ENCODE measurements at places on chromosomes 12 and 14.

DNA sequence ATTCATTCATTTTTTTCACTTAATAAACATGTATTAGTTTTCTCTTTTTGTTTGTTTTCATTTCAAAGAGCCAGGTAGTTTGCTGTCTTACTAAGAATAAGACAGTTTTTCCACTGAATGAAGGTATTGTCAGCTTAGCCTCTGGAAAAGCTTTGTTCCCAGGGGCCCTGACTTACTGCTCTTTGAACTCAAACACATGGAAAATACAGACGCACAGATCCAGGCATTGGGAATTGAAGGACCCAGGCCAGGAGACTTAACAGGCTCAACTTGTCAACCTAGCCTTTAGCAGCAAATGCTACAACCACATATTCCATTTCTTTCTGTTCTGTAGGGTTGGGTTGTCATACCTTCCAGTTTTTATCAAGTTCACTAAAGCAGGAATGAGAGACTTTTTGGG lies 38.5 kb upstream of the SLCO1C1 start:
- no peak for ATAC-seq

GRCh38 chr14:39988939-39989338 lies 556.7 kb upstream of the FBXO33 start:
- no peak for ATAC-seq

GRCh38 chr14:98227000-98227726 lies 1044.8 kb downstream of the BCL11B start:
- peak; percentile 85 for ATAC-seq

- no peak for ATAC-seq
Observed at GRCh38 chr14:105466531-105467248, 7.9 kb upstream of the CRIP2 start.

DNA sequence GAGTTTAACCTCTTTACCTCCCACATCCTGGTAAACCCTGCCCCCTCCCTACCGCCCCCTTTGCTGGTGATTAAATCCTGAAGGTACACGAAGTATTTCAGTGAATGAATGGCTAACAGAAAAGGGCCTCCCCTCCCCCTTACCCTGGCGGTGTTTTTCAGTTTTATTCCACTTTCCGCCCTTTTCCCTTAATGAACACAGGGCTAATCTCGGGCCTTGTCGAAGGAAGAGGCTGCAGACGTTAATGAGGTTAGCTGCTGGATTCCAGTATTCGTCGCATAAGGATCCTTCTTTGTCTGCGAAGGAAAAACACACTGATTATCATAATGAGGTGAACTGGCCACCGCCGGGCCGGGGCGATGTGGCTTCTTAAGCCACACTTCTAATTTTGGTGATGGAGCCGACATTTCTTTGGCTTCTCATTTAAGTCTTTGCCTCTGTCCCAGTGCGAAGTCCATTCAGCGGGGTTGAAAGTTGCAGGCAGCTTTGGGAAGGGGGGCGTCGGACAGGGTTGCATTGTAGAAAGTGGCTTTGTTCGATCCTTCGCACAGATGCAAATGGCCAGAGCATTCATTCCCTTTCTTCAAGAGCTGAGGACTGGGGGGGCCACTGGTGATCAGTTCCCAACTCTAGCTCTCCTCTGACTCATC lies 6.5 kb downstream of the MEG3 start:
- no peak for ATAC-seq

DNA sequence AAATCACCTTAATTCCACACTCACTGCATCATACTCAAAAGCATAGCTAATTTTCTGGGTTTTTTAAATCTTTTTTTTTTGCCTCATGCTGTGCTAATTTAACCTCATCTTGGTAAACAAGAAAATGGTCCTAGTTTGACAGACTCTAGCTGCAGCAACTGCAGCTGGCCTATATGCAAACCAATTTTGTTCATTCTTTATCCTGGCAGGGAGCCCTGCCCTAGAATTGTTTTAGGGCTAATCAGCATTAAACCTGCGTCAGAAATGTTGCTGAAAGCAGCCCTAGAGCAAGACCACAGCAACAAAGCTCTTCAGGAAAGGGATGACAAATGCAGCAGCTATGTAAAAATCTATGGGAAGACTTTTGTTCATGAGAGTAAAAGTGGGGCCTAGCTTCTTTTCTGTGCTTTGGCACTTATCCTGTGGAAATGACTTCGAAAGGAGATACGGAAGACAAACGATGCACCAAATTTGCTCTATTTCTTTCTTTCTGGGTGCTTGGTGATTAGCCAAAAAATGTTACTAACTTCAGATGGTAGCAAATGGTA lies 72.2 kb downstream of the DENND5B start:
- no peak for ATAC-seq

- peak; percentile 63 for ATAC-seq
Observed at GRCh38 chr12:92485351-92486348, 217.1 kb upstream of the PLEKHG7 start.

DNA sequence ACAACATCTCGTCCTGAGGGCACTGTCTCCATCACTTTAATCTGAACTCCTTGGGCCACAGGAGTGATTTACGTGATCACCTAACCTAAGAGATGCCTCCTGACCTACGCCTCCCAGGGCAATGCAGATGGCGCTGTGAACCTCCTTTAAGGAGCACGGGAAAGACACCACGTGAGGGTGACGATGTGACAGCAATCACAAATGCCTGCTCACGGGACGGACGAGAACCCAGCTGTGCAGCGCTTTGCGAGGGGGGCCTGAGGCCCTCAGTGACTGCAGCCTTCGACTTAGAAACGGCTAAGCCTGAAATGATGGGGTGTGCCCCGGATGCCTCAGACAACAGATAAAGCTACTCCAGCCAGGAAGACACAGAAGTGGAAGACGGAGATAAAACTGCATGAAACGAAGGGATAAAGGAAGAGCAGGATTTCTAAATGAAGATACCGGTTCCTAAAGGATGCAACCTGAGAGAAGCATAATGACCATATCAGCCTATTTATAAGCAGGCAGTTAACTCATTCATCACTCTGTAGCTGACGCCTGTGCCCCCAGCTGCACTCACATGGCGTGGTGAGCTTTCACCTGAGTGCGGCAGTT lies 13.9 kb upstream of the GOLGA3 start:
- ATAC-seq = no peak

- no peak for ATAC-seq
Observed at GRCh38 chr12:109753054-109753401, 39.4 kb downstream of the FAM222A start.

DNA sequence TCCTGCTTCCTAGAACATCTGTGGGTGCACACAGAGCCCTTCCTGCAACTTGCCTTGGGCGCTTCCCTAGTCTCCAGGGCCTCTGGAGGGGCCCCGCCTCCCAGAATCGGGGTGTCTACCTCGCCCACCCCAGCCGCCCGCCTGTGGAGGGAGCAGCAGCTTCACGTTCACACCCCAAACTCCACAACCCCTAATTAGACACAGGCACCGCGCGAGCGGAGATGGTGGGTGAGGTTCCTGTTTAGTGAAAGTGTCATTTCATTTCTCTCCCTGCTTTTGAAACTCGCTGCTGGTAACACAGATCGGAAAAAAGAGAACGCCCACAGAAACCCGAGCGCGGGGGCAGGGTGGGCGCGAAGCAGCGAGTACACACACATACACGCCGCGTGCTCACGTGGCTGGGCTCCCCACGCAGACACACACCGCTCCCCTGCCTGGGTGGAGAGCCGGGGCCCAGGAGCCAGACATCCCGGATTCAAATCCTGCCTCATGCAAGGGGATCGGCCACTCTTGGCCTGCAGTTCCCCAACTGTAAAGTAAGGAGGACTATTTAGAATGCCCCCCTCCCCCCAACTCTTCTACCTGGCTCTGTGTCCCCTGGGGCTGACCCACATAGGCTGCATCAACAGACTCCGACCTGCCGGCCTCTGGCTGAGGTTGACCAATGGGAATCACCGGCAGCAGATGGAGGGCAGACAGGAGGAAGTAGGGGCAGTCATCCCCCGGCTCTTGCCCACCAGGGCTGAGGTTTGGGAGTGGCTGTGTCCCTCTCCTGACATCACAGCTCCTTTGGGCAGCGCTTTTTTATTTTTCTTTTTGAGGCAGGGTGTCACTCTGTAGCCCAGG lies 79.2 kb upstream of the NCOR2 start:
- peak; percentile 49 for ATAC-seq

DNA sequence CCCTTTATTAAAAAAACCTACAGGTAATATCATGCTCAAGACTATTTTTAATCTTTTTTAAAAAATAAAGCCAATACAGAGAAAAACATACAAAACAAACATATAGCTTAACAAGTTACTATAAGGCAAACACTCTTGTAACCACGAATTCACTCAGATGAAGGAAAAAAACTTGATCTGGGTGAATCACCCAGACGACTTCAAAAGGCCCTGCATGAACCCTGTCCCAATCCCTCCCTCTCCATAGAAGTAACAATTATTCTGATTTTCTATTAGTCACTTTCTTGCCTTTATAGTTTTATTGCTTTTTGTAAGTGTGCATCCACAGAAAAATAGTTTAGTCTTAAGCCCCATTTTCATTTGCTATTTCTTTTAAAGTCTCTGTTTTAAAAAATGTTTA lies 72.6 kb downstream of the LRP6 start:
- no peak for ATAC-seq

DNA sequence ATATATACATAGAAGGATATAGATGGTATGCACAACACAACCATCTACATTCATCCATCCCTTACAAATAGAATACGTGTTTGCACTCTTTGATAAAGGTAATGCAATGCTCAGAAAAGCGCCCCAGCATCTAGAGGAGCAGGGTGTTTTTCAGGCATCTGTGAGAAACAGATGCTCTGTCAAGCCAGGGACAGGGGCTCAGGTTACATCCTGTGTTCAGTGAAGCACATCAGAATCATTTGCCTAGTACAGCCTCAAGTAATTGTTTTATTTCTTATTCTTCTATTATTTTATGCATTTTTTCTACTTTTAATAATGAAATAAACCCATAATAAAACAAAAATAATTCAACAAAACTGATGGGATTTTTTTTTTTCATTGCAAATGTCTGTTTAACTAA lies 50.5 kb upstream of the HIF1A start:
- ATAC-seq = no peak

GRCh38 chr12:93115646-93116045 lies 186.6 kb upstream of the EEA1 start:
- no peak for ATAC-seq

DNA sequence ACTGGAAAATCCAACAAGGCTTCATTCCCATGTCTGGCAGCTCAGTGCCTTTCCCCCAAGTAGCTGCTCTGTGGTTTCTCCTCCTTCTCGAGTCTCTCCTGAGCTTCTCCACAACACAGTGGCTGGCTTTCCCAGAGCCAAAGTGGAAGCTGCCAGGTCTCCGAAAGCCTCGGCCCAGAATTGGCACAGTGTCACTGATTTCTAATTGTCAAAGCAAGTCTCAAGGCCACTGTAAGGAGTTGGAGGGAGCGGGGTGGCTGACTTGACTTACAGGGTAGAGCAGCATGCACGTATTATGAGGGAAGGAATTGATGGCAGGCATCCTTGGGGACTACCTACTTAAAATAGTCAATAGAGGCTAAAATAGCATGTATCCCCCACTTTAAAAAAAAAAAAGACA lies 6.7 kb upstream of the CPNE8 start:
- ATAC-seq = no peak

- ATAC-seq = no peak
Observed at GRCh38 chr12:107731366-107731765, 29.6 kb downstream of the PRDM4 start.

DNA sequence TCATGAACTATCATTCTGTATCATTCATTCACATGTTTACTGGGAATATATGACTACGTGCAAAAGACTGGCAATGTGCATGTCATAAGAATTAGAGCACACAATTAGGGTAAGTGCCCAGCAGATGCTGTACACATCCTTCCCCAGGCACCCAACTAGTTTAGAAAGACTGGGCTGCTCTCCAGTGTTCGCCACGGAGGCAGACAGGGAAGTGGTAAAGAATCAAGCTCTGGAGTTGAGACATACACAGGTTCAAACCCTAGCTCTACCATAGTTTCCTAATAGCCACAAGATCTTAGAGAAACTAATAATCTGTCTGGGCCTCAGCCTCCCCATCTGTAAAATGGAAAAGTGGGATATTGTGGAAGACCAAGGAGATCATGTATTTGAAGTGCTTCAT lies 6.8 kb downstream of the TMCC3 start:
- ATAC-seq = no peak

GRCh38 chr14:89444044-89444443 lies 27.0 kb upstream of the FOXN3 start:
- ATAC-seq = peak; percentile 56

GRCh38 chr12:52060498-52061177 lies 9.1 kb upstream of the ATG101 start:
- no peak for ATAC-seq

GRCh38 chr14:51707327-51707726 lies 55.6 kb downstream of the FRMD6 start:
- ATAC-seq = no peak

DNA sequence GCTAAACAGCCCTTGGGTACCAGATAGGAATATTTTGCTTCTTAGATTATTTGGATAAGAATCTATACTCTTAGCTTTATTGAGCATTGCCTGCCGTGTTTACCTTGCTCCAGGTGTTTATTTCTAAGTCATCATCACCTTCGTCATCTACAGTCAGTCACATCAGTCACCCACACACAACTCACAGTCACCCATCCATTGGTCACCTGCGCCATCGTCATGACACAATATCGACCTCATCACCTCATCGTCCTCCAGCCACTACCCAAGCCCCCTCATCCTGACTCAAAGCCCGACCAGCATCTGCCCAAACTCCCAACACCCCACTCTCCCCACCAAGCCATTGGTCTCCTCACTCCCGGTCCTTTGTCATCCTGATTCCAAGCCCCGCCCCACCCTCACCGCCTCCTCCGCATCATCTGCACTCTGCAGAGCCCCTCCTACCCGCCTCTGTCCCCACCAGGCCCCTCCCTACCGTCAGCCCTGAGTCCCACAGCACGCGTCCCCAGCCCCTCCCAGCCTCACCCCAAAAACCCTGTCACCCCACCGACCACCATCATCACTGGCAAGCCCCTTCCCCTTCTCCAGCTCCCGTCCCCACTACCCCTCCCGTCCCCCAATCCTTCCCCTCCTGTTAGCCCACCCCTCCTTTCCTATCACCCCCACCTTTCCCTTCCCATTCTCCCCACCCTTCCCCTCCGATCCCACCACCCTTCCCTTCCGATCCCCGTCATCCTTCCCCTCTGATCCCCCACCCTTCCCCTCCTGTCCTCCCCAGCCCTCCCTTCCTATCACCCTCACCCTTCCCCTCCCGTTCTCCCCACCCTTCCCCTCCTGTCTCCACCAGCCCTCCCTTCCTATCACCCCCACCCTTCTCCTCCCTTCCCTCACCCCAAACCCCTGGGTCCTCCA lies 9.8 kb downstream of the DLK1 start:
- ATAC-seq = no peak

GRCh38 chr12:40344312-40344711 lies 119.5 kb downstream of the LRRK2 start:
- no peak for ATAC-seq
